ENCODE measurements at places on chromosomes 5 and 9.
A peak's percentile ranks its signal among the peaks of the same experiment; 100 is the strongest.

- no peak overlapping the region for H3K27ac ChIP-seq
- no peaks in the 10 kb centered on the region for H3K4me1 ChIP-seq
- DNase-seq = no peak
- peaks cover 2% of the 10 kb centered on the region for H3K36me3 ChIP-seq
Observed at GRCh38 chr5:171617817-171618591, 167.6 kb upstream of the SMIM23 start.

DNA sequence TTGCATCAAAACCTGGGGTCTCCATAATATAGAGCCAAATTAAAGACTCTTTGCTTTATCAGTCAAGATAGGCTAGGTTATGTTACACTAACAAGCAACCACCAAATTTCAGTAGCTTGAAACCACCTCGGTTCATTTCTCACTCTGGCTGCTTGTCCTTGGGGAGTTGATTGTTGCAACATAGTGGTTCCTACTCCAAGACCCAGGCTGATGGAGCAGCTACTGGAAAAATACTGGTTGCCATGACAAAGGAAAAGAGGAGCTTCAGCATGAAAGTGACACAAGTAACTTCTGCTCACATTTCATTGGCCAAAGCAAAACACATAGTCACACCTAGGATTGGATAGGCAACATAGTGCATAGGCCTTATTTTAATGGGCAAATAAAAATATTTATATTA, 18.5 kb upstream of the RCL1 start:
- H3K4me1 ChIP-seq = no peaks in the 10 kb centered on the region
- no peak overlapping the region for H3K27ac ChIP-seq
- no peak overlapping the region for H3K4me3 ChIP-seq
- H3K36me3 ChIP-seq = peaks cover 2% of the 10 kb centered on the region

- H3K36me3 ChIP-seq = no peaks in the 10 kb centered on the region
- no peak overlapping the region for H3K27ac ChIP-seq
Observed at GRCh38 chr9:73667749-73668148, 516.1 kb downstream of the ANXA1 start.

DNA sequence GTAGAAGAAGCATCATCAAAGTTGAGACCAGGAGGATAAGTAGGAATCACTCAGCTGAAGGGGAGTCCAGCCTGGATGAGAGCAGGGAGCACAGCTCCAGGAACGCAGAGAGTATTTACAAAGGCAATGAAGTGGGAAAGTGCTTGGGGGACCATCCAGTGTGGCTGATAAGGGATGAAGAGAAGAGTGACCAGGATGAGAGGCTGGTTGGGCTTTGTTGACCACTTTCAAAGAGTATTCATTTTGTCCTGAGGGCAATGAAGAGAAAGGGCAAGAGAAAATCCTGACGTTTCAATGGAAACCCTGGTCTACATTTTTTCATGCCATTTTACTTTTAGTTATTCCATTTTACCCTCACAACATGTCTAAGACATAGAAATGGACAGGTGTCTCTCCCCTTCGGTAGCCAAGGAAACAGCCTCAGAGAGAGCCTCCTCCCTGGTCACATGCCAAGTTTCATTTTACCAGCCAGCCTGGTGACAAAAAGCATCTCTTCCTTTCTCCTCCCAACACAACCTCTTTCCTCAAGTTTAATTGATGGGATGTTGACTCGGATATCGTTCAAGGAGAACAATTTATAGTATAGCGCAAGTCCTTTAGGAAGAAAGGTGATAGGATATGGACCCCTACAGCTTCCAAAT, 492.7 kb upstream of the CLINT1 start:
- H3K27me3 ChIP-seq = peaks cover 25% of the 10 kb centered on the region
- H3K27ac ChIP-seq = no peak overlapping the region
- H3K36me3 ChIP-seq = no peaks in the 10 kb centered on the region
- H3K4me3 ChIP-seq = no peak overlapping the region
- H3K4me1 ChIP-seq = no peaks in the 10 kb centered on the region

DNA sequence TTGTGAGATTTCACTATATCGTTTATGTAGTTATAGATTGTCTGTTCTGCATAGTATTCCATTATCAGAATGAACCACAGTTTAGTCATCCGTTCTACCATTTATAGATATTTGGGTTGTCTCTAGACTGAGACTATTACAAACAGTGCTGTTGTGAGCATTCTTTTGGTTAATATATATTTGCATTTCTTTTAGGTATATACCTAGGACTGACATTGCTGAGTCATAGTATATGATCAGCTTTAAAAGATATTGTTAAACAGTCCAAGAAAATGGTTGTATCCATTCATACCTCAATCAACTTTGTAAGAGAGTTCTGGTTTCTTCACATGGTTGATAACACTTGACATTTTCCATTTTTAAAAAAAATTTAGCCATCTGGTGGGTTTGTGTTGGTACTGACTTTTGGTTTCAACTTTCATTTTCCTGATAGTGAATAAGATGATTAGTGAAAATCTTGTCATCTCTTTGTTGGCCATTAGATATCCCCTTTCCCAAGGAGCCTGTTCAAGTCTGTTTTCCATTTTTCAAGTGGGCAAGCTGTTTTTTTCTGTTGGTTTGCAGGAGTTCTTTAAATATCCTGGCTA, 22.9 kb upstream of the ADAM19 start:
- H3K27ac ChIP-seq = peak overlapping the region; percentile 76
- H3K4me3 ChIP-seq = no peak overlapping the region
- H3K4me1 ChIP-seq = peaks cover 54% of the 10 kb centered on the region
- no peaks in the 10 kb centered on the region for H3K27me3 ChIP-seq
- no peaks in the 10 kb centered on the region for H3K36me3 ChIP-seq
- no peak for DNase-seq

DNA sequence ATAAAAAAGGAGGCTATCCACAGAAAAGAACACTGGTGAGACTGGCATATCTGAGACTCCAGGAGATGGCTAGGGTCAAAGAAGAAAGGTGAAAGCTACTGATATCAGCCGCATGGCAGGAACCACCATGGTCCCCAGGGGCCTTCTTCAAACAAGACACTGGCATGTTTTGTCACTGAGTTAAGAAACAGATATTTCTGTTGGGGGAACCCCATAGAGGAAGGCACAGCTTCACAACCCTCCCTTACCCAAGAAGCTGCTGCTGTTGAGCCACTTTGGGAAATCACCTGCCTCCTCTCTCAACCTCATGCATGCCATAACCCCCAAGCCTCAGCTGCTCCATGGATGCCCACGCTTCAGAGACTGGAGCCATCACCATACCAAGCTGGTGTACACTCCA, 13.3 kb upstream of the BTNL3 start:
- no peak overlapping the region for H3K27ac ChIP-seq
- H3K4me1 ChIP-seq = peaks cover 6% of the 10 kb centered on the region
- H3K27me3 ChIP-seq = peaks cover 14% of the 10 kb centered on the region

DNA sequence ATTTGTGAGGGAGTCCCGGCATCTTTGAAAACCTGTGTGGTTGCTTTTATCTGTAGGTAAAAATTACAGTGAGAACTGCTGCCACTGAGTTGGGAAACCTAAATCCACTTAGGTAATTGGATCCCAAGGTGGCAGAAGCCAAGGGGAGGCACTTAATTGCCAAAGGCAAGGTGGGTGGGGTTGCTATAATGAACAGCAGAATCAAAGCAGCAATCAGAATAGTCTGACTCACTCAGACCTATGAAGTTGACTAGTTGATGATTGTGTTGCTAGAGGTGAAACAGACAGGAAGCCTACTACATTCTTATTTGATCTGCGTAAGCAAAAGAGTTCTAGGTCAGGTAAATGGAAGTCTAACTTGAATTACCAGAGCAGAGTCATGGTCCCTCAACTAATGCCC, 17.3 kb upstream of the BICD2 start:
- H3K27me3 ChIP-seq = no peaks in the 10 kb centered on the region
- no peak for DNase-seq
- H3K4me3 ChIP-seq = no peak overlapping the region
- peak overlapping the region; percentile 9 for H3K27ac ChIP-seq

- DNase-seq = no peak
- H3K27ac ChIP-seq = no peak overlapping the region
- no peaks in the 10 kb centered on the region for H3K4me1 ChIP-seq
- no peaks in the 10 kb centered on the region for H3K36me3 ChIP-seq
- H3K27me3 ChIP-seq = peaks cover 28% of the 10 kb centered on the region
- no peak overlapping the region for H3K4me3 ChIP-seq
Observed at GRCh38 chr5:168770996-168771395, 191.8 kb upstream of the PANK3 start.

GRCh38 chr5:106399391-106399790, 1271.3 kb downstream of the EFNA5 start:
- no peak overlapping the region for H3K4me3 ChIP-seq
- H3K27ac ChIP-seq = no peak overlapping the region
- H3K4me1 ChIP-seq = no peaks in the 10 kb centered on the region
- DNase-seq = no peak

DNA sequence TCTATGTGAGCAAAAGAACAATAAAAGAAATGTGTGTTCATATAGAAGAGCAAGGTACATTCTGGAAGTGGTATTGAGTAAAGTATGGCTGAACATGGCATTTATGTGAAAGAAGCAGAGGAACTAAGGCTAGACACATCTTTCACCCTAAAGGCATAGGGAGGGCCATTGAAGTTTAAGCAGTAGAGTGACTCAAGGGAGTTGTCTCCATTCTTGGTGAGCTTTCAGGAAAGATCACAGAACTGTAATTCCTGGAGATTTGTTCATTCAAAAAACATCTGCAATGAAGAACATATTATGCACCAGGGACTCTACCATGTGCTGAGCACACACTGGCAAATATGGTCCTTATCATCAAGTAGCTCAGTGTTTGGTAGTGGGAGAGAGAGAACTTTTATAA, 24.8 kb upstream of the HTR1A start:
- no peak overlapping the region for H3K4me3 ChIP-seq
- no peak for DNase-seq
- H3K4me1 ChIP-seq = no peaks in the 10 kb centered on the region
- H3K36me3 ChIP-seq = no peaks in the 10 kb centered on the region
- no peaks in the 10 kb centered on the region for H3K27me3 ChIP-seq

- H3K27ac ChIP-seq = no peak overlapping the region
- H3K36me3 ChIP-seq = peaks cover 8% of the 10 kb centered on the region
- no peaks in the 10 kb centered on the region for H3K27me3 ChIP-seq
- no peak for DNase-seq
- peaks cover 4% of the 10 kb centered on the region for H3K4me1 ChIP-seq
- no peak overlapping the region for H3K4me3 ChIP-seq
Observed at GRCh38 chr9:3238236-3238635, 287.6 kb downstream of the RFX3 start.

GRCh38 chr9:131621551-131622358, 76.4 kb downstream of the PRRT1B start:
- DNase-seq = no peak
- peaks cover 21% of the 10 kb centered on the region for H3K4me1 ChIP-seq
- no peaks in the 10 kb centered on the region for H3K27me3 ChIP-seq
- peak overlapping the region; percentile 68 for H3K27ac ChIP-seq
- peaks cover 6% of the 10 kb centered on the region for H3K36me3 ChIP-seq

- peaks cover 5% of the 10 kb centered on the region for H3K36me3 ChIP-seq
- peak overlapping the region; percentile 93 for H3K4me3 ChIP-seq
- no peak for DNase-seq
- peak overlapping the region; percentile 98 for H3K27ac ChIP-seq
- peaks cover 46% of the 10 kb centered on the region for H3K4me1 ChIP-seq
Observed at GRCh38 chr5:177427211-177427822, 841 bp downstream of the GRK6 start.

DNA sequence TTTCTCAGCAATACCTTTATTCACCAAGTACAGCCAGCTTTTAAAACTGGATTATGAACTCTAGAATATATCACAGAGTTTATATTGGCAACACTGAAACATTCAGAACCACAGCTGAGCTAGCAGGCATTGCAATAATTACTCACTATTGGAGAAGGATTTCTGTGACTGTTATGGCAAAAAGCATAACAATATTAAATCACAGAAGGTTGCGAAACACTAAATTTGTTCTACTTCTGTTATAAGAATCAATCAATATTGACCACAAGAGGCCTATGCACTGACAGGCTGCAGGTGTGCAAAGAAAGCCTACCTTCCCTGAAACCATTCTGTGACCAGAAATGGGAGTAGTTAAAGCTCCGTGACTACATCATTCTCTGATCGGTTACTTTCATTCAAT, 59.2 kb downstream of the AP3B1 start:
- no peak overlapping the region for H3K27ac ChIP-seq
- peaks cover 15% of the 10 kb centered on the region for H3K4me1 ChIP-seq
- peaks cover 4% of the 10 kb centered on the region for H3K36me3 ChIP-seq
- H3K27me3 ChIP-seq = no peaks in the 10 kb centered on the region
- DNase-seq = no peak
- H3K4me3 ChIP-seq = no peak overlapping the region

DNA sequence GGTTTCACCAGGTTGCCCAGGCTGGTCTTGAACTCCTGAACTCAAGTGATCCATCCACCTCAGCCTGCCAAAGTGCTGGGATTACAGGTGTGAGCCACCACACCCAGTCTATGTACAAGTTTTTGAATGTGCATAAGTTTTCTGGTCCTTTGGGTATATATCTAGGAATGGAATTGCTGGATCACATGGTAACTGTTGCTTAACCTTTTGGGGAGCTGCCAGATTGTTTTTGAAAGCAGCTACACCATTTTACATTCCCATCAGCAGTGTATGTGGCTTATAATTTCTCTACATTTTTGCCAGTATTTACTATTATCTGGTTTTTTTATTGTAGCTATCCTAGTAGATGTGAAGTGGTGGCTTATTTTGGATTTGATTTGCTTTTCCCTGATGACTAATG, 8.9 kb upstream of the LNPEP start:
- H3K4me3 ChIP-seq = no peak overlapping the region
- peaks cover 30% of the 10 kb centered on the region for H3K4me1 ChIP-seq
- no peak overlapping the region for H3K27ac ChIP-seq
- no peaks in the 10 kb centered on the region for H3K36me3 ChIP-seq
- DNase-seq = no peak

DNA sequence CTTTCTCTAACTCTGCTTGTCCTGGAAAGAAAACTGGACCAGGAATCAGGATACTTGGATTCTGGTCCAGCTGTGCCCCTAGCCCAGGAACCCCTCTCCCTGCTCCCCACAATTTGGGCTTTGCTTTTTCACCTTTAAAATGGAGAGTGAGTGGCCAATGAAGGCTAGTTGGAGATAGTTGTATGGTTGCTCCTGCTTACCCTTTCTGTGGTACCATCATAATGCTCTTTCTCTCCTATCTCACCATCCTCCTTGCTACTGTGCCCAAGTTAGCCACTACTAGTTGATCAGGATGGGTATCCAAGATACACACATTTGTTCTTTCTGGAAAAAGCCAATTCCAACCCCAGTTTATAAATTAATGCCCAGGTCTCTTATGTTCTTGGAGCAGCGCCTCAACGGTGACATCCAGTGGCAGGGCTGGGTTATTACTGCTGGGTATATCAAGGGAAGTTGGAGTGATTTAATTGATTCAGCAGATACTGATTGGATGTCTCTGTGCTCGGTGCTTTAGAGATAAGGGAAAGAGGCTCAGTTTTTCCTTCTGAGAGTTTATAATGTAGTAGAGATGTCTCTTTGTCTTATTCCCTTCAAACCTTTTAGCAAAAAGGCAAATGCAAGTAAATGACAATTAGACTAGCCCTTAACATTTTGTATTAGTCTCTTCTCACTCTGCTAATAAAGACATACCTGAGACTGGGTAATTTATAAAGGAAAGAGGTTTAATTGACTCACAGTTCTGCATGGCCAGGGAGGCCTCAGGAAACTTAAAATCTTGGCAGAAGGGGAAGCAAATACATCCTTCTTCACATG, 38.5 kb downstream of the FAXDC2 start:
- H3K27ac ChIP-seq = peak overlapping the region; percentile 53
- no peaks in the 10 kb centered on the region for H3K27me3 ChIP-seq
- peak overlapping the region; percentile 67 for H3K4me3 ChIP-seq

GRCh38 chr5:180301253-180301652, 9.4 kb upstream of the MAPK9 start:
- H3K4me1 ChIP-seq = peaks cover 2% of the 10 kb centered on the region
- no peaks in the 10 kb centered on the region for H3K36me3 ChIP-seq
- H3K27me3 ChIP-seq = peaks cover 31% of the 10 kb centered on the region
- H3K27ac ChIP-seq = no peak overlapping the region
